Right ventricle myocardium inferior (tissue), 1 donor: ENCODE measurements at places on chromosomes 1 and 21.

DNA sequence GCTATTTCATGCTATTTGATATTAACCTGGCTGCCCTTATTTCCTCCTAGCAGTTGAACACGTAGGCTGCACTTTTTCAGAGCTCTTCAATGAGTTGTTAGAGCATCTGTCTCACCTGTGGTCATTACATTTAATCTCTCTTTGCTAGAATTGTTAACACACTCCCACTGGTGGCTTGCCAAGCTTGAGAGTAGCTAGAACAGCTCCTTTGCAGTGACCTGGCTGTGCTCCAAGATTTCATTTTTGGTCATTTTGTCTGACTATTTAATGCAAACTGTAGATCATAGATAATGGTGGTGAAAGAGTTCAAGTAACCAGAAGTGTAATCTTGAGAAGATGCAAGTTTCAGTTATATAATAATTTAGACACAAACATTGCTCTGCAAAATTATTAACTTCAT is 105.6 kb downstream of the LRRC7 start:
- DNase-seq: no peak

DNA sequence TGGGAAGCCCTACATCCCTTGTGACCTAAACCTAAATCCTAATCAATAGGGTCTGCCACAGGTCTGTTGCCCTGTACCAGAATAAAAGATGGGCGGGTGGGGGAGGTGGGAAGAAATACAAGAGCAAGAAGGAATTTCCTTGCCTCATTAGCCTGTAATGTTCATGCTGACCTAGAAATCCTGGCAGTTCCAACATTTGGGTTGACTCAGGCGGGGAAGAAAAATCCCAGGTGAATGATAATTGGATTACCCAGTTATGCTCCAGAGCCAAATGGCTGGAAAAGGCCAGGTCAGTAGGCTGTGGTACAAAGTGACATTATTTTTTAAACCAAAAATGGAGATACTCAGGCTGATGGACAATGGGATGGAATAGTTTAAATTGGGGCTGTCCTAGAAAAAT is 27.3 kb upstream of the A3GALT2 start:
- no peak for DNase-seq

- DNase-seq: peak; percentile 58
These were observed 553.6 kb downstream of the NUF2 start for GRCh38 chr1:163875200-163875926.

DNA sequence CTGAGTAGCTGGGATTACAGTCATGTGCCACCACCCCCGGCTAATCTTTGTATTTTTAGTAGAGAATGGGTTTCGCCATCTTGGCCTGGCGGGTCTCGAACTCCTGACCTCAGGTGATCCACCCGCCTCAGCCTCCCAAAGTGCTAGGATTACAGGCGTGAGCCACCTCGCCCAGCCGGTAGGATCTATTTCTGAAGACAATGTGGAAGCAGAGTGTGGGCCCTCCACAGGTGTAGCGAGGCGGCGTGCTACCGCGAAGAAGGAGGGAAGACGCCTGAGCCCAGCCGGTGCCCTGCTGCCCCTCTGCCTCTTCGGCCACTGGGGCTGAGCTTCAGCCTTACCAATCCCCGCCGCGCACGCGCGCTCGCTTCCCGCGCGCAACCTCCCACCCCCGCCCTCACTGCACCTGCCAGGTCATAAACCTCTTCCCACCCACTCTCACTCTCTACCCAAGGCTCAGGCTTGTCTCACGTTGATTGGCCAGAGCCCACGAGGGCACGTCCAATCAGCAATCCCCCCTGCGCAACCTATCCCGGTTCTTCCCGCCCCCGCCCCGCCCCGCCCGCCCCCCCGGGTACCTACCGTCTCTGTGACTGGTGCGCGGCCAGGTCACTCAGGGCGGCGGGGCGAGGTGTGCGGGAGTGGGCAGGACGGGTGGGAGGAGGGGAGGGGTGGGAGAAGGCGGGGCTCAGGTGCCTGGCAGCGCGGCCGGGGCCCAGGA is 409 bp upstream of the HOOK1 start:
- DNase-seq: peak; percentile 83

DNA sequence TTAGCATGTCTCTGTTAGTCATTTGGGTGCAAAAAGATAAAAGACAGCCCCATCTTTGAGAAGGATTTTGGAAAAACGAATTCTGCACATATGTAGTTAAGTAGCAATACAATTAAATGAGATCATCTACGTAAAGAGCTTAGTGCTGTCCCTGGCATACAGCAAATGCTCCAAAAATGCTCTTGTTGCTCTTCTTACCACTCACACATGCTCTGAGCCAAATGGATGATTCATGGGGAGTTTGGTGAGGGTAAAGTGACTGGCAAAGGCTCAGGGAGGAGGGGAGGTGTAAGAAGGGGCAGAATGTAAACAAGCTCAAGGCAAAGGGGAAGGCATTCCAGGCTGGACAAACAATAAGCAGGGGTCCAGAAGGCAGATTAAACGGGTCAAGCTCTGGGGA is 191.9 kb downstream of the AK5 start:
- DNase-seq: no peak

GRCh38 chr1:108824051-108824450 is 32.8 kb downstream of the AKNAD1 start:
- no peak for DNase-seq

GRCh38 chr1:79133774-79134364 is 127.3 kb upstream of the ADGRL4 start:
- no peak for DNase-seq

- peak; percentile 72 for DNase-seq
These were observed 130.0 kb upstream of the KCNJ15 start for GRCh38 chr21:38126666-38127303.
